Stimulated activated CD4-positive, alpha-beta T cell treated with anti-CD3 and anti-CD28 coated beads, Interleukin-12 subunit alpha, Interleukin-12 subunit beta, amount 100 ng/mL, for 24 hours (primary cell): ENCODE measurements at places on chromosomes 5 and 9.

- no peak for DNase-seq
Observed at GRCh38 chr5:109982966-109983534, 293.3 kb downstream of the MAN2A1 start.

DNA sequence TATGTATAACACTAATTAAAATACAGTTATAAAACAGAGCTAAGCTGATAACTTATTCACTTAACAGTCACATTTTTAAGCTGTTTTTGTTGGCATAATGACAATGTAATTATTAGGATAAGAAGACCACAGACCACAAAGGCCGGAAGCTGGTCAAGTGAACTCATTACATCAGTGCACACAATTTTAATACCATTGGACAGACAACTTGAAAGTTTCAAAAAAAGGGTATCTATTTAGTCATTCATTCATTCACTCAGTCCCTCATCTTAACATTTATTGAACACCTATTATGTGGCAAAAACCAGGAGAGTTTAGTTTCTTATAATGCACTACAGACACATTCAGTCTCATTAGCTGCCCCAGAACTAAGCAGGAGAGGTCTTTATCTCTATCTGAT lies 11.6 kb downstream of the ERP44 start:
- no peak for DNase-seq

- no peak for DNase-seq
Observed at GRCh38 chr9:78525986-78526560, 229.1 kb downstream of the PSAT1 start.

GRCh38 chr5:133868946-133869518 lies 99.4 kb downstream of the C5orf15 start:
- peak; percentile 54 for DNase-seq

DNA sequence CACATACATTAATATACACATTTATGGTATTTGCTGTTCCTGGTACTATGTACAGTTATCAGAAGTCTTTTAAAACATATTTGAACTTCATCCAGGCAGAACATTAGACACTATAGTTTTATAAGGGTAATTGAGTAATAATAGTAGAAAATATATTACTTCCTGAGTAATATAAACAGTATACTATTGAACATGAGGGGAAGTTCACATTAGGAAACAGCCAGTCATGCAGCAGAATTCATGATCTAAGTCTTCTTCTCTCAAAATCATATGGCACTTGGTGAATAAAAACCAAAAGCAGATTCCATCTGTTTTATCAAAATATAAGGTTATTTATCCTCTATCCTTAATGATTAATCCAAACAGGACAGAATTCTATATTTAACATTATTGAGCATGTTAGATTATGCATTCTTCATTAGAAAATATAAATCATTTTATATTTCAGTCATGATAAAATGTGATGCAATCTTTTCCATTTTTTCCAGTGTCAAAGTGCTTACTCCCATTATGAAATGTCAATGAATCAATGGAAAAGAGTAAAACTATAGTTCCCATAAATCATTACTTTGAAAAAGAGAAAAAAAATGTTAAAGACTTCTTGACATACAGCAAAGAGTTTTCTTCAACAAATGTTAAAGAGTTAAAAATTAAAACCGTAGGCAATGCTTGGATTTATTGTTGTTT lies 584.3 kb upstream of the TUSC1 start:
- DNase-seq, result no peak

DNA sequence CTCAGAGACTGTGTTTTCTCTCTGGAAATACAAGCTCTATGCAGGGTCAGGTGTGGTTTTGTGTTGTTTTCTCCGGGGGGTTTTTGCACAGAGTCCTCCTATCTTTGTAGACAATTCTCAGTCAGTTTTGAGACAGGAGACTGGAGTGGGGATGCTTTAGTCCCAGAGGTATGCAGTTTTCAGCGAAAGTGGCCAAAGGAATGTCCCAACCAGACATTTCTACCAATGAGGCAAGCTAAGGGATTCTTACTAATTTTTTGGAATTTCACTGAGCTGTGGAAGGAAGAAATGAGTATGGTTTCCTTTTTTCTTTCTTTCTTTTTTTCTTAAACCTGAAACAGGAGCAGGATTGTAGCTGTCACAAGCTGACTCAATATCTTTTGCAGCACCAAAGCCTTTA lies 35.3 kb upstream of the PLPP1 start:
- DNase-seq, result no peak

- DNase-seq, result no peak
Observed at GRCh38 chr5:72138943-72139521, 31.8 kb downstream of the MAP1B start.

- no peak for DNase-seq
Observed at GRCh38 chr5:72157625-72157962, 50.3 kb downstream of the MAP1B start.

DNA sequence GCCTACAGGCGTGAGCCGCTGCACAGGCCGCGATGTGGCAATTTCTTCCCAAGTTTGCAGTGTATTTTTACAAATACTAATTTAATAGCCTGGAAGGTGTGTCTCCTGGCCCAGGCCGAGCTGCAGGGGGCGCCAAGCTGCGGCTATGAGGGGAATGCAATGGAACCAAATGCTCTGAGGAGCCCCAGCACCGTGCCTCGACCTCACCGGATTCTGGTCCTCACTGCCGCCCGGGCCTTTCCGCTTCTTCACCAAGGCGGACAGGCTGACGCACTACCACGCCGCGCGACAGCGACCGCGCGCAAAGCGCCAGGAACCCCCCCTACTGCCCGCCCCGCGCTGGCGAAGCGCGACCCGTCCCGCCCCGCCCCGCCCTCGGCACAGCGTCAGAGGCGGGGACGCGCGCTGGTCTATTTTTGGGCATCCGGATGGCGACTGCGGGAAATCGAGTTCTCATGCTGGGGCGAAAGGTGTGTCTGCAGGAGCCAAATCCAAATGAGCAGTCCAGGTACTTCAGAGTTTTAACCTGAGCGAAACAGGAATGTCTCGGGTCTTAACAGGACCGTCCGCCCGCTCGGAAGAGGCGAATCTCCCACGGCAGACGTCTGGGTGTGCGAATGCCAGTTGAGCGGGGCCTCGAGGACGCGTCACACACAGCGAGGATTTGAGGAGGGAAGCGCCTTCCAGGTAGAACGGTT lies 31.7 kb upstream of the PRXL2C start:
- DNase-seq, result peak; percentile 48

GRCh38 chr9:137731947-137732813 lies 113.4 kb downstream of the EHMT1 start:
- no peak for DNase-seq

DNA sequence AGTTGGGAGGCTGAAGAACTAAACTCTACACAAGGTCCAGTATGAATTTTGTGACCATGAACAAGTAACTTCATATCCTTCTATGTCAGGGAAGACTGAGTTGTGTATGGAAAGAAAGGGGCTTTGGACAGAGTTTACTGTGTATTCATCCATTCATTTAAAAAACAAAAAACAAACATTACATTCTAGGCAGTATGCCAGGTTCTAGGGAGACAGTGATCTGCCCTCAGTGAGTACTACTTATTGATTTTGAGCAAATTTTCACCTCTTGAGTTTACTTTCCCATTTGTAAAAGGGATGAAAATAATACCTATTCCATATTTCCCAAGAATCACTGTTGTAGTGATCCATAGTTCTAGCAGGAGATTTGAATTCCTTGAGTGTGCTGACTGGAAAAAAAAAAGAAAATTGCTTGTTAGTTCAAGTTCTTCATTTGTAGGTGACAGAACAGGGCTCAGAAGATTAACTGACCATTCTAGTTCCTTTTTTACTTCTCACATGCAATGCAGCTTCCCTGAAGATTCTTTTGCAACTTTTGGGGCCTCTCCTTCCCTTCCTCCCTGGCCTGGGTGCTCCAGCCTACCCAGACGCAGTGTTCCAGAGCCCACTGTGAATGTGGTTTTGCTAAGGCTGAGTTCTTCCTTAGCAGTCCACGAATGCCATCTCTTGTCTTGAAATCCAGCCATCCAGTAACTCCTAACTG lies 2.6 kb upstream of the GAPVD1 start:
- DNase-seq, result no peak

GRCh38 chr5:24750355-24750754 lies 105.6 kb upstream of the CDH10 start:
- DNase-seq, result no peak

- no peak for DNase-seq
Observed at GRCh38 chr9:83336706-83337105, 201.5 kb downstream of the FRMD3 start.

GRCh38 chr9:3413984-3414383 lies 111.8 kb downstream of the RFX3 start:
- DNase-seq, result no peak

DNA sequence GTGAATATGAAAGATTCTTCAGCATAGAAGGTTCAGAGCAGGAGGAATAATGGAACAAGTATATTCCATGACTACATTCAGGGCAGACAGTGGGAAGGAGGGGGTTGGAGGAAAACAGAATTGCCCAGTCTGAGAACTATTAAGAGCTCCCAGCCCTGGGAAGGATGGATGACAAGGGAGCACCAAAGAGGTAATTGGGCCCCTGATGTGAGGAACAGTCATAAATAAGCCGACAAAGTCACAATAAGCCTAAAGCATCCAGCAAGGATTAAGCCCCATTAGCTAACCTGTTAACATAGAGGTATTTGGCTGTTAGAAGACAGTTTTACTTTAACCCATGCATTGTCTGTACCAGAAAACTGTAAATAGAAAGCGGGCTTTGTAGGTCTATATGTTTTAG lies 348.7 kb upstream of the SEMA6A start:
- DNase-seq, result no peak

DNA sequence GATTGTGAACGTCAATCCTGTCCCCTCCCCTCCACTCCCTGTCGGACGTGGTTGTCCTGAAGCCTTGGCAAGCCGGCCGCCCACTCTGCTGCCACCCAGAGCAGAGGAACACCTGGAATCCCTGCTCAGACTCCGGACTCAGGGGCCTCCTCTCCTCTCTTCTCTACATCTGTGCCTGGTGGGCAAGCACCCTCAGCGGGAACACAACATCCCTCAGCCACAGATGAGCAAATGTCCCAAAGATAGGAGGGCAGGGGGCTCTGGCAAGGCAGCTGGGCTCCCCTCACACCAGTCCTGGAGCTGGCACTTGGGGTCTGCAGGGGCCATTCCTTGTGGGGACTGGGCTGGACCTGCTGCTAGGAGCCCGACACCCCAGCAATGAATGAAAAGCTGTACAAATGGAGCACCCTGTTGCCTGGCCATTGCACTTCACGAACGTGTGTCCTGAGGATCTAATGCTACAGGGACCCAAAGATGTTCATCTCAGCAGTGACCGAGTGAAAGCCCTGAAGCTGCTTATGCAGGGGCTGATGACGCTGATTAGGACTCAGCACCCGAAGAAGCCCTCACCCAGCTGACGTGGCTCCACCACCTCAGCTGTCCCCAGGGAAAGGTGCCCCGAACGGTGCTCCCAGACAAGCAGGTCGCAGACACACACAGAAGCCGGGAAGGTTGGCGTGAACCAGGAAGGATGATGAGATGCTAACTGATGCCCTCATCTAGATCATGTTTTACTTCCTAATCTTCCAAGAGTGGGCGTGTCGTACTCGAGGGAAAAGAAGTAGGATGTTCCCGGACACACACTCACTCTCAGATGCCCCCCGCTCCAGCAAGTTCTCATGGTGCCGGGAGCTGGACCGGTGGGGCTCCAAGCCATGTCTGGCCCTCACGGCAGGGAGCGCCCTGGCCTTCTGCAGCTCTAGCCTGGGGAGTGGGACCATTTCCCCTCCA lies 177.0 kb upstream of the PPP1R26 start:
- DNase-seq, result no peak

DNA sequence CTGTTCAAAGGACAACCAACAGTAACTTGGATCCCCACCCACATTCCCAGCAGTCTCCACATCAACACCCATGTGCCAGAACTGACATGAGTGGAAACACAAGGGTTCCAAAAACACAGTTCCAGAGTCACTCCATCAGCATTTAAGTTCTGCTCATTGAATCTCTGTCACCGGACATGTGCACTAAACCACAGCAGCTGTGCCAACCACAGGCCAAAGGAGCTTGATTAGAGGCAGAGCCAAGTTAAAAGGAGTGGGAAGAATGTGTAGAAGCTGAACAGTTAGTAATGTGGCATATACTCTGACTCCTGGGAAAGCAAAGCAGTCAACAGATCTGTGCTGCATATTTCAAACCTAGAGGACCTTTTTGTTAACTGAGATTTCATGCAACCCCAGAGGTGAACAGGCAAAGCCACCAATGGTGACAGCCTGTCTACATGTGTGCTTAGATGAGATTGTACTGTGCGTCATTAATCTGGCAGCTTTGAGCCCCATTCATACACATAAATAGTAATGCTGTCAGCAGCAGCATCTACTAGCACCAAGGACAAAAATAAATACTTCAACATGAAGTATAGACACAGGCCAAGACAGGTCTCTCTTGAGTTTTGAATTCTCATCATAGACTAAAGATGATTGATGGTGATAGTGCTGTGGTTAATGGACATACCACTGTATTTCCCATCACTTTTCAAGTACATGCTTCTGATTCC lies 16.4 kb upstream of the FST start:
- DNase-seq, result no peak

DNA sequence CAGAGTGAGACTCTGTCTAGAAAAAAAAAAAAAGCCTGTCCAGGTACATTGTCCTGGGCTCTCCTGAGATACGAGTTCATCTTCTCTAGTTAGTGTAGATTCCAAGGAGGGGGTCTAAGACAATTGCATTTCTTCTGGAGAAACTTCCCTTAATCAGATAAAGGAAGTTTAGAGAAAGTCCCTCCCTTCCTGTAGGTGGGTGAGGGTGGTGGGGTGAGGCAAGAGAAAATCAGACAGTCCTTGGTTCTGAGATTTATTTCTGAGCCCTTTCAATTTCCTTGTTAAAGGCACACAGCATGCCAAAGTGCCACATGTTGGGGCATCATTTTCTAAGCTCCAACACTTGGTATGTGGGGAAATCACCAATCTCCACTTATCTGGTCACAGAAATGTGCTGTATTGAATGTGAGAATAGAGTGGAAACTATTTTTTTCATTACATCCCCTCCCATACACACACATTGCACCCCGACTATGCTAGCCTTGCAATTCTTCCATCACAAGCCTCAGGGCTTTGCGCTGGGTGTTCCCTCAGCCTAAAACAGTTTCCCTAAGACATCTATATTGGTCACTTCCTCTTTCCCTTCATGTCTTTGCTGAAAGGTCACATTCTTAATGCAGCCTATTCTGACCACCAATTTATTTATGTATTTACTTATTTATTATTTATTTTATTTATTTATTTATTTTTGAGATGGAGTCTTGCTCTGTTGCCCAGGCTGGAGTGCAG lies 5.1 kb upstream of the TUT7 start:
- no peak for DNase-seq

- no peak for DNase-seq
Observed at GRCh38 chr9:35680331-35681105, 6.8 kb downstream of the CA9 start.

DNA sequence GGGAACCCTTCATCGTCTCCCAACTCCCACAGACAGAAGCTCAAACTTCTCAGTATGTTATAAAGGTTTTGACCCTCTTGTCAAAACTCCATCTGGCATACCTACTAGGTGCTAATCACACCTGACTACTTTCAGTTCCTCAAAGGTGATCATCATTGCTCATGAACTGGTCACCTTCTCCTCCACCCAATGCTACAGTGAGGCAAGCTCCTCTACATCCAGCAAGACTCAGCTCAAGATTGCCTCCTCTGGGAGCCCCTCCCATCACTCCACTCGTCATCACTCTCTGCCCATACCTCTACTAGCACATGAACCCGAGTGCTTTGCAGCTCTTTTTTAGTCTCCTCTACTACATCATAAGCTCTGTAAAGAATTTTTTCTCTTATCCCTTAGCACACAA lies 102.4 kb downstream of the LPAR1 start:
- DNase-seq, result no peak

GRCh38 chr5:885127-885442 lies 7.5 kb downstream of the BRD9 start:
- no peak for DNase-seq
